T-cell (primary cell): ENCODE measurements at places on chromosomes 5 and 9. TPM values are rescaled to one million over a fixed set of nuclear protein-coding genes. Genes with fewer than 3 reads are reported as not detected.

DNA sequence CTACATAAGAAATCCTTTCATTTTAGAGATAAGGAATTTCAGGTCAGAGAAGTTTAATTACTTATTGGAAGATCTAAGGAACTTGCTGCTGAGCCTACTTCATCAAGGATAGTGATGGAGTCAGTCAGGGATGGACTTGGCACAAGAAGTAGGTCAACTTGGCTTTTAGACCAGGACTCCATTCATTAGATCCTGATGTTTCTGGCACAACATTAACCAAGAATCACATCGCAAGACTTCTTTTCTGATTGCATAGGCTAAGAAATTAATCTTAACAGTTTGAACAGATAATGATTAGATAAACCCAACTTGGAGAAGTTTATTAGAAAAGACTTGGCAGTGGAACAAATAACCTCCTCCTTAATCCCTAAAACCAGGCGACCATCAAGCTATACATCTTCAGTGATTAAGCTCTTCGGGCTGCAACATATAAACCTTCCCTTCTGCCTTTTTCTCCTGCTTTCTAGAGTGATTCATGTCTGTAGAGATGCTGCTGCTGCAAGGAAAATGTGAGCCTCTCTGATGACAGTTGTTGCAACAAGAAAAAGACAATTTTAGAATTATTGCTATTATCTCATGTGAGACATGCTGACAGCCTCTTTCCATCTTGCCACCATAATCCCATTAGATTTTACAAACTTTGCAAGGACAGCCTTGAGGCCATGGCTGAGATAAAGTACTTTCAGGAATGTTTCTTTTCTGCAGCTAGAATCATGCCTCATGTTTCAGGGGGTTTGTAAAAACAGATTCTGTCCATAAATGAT, 207.9 kb upstream of the SLC27A6 start:
- no peak for DNase-seq

DNA sequence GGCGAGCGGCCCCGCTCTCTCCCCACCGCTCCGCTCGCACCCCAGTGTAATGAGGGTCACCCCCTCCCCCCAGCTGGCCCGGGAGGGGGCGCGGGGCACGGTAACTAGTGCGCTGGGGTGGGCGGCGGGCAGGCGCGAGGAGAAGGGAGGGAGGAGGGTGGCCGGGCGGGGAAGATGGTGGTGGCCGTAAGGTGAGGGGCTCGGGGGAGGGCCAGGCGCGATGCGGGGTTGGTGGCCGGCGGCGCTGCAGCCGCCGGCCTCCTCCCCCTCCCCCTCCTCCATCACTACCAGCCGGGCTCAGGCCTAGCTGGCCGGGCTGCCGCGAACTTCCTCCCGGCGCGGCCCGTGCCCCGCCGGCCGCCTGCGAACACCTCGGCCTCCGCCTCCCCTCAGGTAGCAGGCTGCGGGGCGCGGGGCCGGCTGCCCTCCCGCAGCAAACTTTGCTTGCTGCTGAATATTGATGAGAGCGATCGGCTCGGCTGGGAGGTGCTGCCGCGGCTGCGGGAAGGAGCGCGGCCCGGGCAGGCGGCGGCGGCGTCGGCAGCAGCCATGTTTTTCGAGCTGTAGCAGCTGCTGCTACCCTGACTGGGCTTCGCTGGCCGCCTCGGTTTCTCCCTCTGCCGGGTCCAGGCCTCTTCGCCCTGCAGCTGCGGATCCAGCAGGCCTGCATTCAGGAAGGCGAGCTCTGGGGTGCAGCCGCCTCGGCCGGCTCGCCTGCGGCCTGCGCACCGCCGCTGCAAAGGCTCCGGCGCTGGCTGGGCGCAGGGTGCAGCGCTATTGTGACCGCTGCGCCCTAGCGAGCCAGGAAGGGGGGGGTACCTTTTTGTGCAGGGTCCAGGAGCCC, 502 bp downstream of the NSD1 start:
- DNase-seq, result no peak

DNA sequence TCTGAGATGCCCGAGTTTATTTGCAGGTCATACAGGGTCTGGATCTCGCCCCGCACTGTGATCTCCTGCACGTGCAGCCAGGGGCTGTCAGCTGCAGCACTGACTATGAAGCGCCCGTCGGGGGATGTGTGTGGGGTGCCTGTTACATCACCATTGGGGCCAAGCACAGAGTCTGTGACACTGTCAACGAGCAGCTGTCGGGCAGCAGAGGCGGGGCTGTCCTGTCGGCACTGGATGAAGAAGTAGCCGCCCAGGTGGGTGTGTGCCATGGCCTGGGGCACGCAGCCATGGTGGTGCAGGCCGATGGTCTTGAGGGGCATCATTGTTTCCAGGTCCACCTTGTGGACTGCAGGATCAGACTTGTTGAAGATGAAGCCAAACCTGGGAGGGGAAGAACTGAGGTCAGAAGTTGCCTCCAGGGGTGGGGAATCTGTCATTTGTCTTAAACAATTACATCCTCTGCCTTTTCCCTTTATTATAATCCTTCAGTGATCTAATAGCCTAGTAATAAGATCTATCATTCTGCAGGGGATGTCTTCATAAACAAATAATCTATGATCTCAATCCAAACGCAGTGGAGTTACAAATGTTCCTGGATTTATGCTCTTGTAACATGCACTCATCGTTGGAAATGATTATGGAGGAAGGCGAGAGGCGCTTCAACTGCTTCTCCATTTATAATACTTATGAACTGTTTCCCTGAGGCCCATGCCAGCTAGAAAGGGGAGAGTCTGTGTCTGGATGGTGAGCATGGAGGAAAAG, 147.8 kb downstream of the HSPA4 start:
- no peak for DNase-seq

The ORM2 gene
- total RNA-seq, result 1.8 TPM

DNA sequence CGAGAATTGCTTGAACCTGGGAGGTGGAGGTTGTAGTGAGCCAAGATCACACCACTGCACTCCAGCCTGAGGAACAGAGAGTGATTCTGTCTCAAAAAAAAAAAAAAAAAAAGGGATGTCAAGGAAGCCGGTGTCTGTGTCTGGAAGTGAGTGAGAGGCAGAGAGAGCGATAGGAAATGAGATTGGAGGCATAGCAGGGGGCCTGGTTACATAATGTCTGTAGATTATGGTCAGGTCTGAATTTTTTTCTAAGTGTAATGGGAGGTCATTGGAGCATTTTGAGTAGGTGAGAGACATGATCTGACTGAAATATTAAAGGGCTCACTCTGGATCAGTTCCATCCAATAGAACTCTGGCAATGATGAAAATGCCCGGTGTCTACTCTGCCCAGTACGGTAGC, 40.4 kb upstream of the CTNNA1 start:
- no peak for DNase-seq

The LTC4S gene
- total RNA-seq, result 3.6 TPM

The EXOSC2 gene
- total RNA-seq, result 53.9 TPM

The GKAP1 gene
- 9.7 TPM for total RNA-seq

GRCh38 chr5:71861682-71862081, 142.6 kb downstream of the CARTPT start:
- DNase-seq, result no peak

- no peak for DNase-seq
Observed at GRCh38 chr5:99702565-99702964, 773.8 kb upstream of the CHD1 start.

The ZNF782 gene
- 10.3 TPM for total RNA-seq

- no peak for DNase-seq
Observed at GRCh38 chr5:95858023-95858461, 35.5 kb upstream of the GLRX start.

The FOXD4L5 gene
- total RNA-seq, result 0.58 TPM

- no peak for DNase-seq
Observed at GRCh38 chr5:4780633-4781032, 359.5 kb upstream of the ADAMTS16 start.

DNA sequence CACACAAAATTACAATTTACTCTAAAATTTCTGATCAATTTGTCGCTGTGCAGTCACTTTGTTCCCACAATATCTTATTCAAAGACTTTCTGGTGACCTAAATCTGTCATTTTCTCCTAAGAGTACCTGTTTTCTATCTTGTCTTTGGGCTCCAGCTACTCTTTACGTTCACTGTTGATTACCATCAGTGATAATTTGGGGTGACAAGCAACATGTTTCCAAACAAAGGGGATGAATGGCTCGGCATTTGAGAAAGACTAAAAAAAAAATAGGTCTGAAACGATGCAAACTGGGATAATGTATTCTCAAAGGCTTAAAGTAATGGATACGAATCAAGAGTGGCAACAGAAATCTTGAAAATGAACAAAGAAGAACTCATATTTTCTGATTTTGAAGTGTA, 205.2 kb upstream of the DAB2 start:
- no peak for DNase-seq

GRCh38 chr9:127937056-127937387, 632 bp downstream of the DPM2 start:
- DNase-seq, result no peak

The ADCY2 gene
- total RNA-seq, result 0.32 TPM

- no peak for DNase-seq
Observed at GRCh38 chr5:33048315-33048714, 337.2 kb downstream of the NPR3 start.
